ENCODE measurements at places on chromosomes 16 and 17. TPM values are rescaled to one million over a fixed set of nuclear protein-coding genes. Genes with fewer than 3 reads are reported as not detected.

TMC8 gene
- total RNA-seq = 0.94 TPM

PRDM7 gene
- not detected for total RNA-seq

CCL3 gene
- total RNA-seq = 7.2 TPM

GRN gene
- total RNA-seq = 32.3 TPM

KRT33A gene
- not detected for total RNA-seq

CCL11 gene
- total RNA-seq = not detected

MT1G gene
- not detected for total RNA-seq

C16orf86 gene
- total RNA-seq = 3.1 TPM

KCNJ18 gene
- total RNA-seq = not detected

BORCS6 gene
- 4.8 TPM for total RNA-seq

KRT27 gene
- total RNA-seq = not detected

ZNF594 gene
- 39.0 TPM for total RNA-seq

SLC38A8 gene
- total RNA-seq = not detected

Measured in occipital lobe (tissue), 3 donors.